HT1080 (cell line): ENCODE measurements at places on chromosomes 13 and 19. TPM values are rescaled to one million over a fixed set of nuclear protein-coding genes. Genes with fewer than 3 reads are reported as not detected.

Gene ZNF773
- 21.9 and 22.3 TPM in 2 replicates for total RNA-seq

Gene PLIN5
- not detected in 2 replicates for total RNA-seq

Gene MYO16
- total RNA-seq: not detected in 2 replicates

Gene NANOS3
- not detected in 2 replicates for total RNA-seq

Gene PCDH9
- total RNA-seq: 0.50 and 0.92 TPM in 2 replicates

Gene SLITRK5
- total RNA-seq: under 0.01 TPM in 1 of 2 replicates, not detected in the other

Gene SIGLEC7
- total RNA-seq: not detected in 2 replicates

Gene ERICH6B
- not detected in 2 replicates for total RNA-seq

Gene LYPD3
- total RNA-seq: not detected in 2 replicates

Gene CEACAM8
- not detected in 2 replicates for total RNA-seq

Gene PSG1
- 0.27 TPM in 1 of 2 replicates, not detected in the other for total RNA-seq

Gene PRX
- not detected in 2 replicates for total RNA-seq

Gene ADGRE1
- 0.20 and 0.26 TPM in 2 replicates for total RNA-seq

Gene OR10H1
- total RNA-seq: not detected in 2 replicates

Gene FFAR3
- 0.11 TPM in 1 of 2 replicates, not detected in the other for total RNA-seq

Gene TLE5
- 244 and 289 TPM in 2 replicates for total RNA-seq

Gene ADAMTSL5
- 4.0 and 5.5 TPM in 2 replicates for total RNA-seq

Gene RAB3A
- total RNA-seq: 1.3 and 2.4 TPM in 2 replicates

Gene ELANE
- total RNA-seq: not detected in 2 replicates

Gene NTF4
- not detected in 2 replicates for total RNA-seq

Gene PPM1N
- 0.34 and 2.9 TPM in 2 replicates for total RNA-seq

Gene PLEKHF1
- 15.5 and 16.1 TPM in 2 replicates for total RNA-seq

Gene PABPC3
- total RNA-seq: 0.20 and 0.27 TPM in 2 replicates

Gene CLDND2
- total RNA-seq: not detected in 2 replicates

Gene TIMM29
- total RNA-seq: 32.1 and 35.2 TPM in 2 replicates

Gene OR7C1
- not detected in 2 replicates for total RNA-seq

Gene C13orf42
- total RNA-seq: not detected in 2 replicates

Gene ZNF284
- total RNA-seq: 4.1 and 5.0 TPM in 2 replicates

Gene NLRP9
- total RNA-seq: not detected in 2 replicates

Gene COL4A2
- total RNA-seq: 219 and 244 TPM in 2 replicates

Gene ZNF780B
- total RNA-seq: 7.2 and 10.6 TPM in 2 replicates

Gene SIGLEC12
- total RNA-seq: not detected in 2 replicates

Gene ASPDH
- total RNA-seq: 0.31 TPM in 1 of 2 replicates, not detected in the other

Gene DNAJC15
- total RNA-seq: 27.5 and 36.1 TPM in 2 replicates

Gene GSX1
- not detected in 2 replicates for total RNA-seq

Gene ZMYM5
- total RNA-seq: 4.8 and 5.4 TPM in 2 replicates

Gene CAPN12
- 0.10 and 0.14 TPM in 2 replicates for total RNA-seq

Gene DCLK1
- total RNA-seq: 4.7 and 5.2 TPM in 2 replicates

Gene MUC16
- not detected in 2 replicates for total RNA-seq

Gene SIRT2
- 30.8 and 33.6 TPM in 2 replicates for total RNA-seq

Gene NAPSA
- total RNA-seq: not detected in 2 replicates

Gene ONECUT3
- total RNA-seq: not detected in 2 replicates

Gene WASF3
- total RNA-seq: 5.9 and 6.5 TPM in 2 replicates

Gene NLRP4
- total RNA-seq: not detected in 2 replicates

Gene SBSN
- total RNA-seq: 3.0 and 14.9 TPM in 2 replicates
